ENCODE measurements at places on chromosomes 4 and X. TPM values are rescaled to one million over a fixed set of nuclear protein-coding genes. Genes with fewer than 3 reads are reported as not detected.
A peak's percentile ranks its signal among the peaks of the same experiment; 100 is the strongest.

Gene ALB
- not detected for total RNA-seq

Gene ATP11C
- 17.9 TPM for total RNA-seq

Gene C4orf51
- total RNA-seq, result not detected

DNA sequence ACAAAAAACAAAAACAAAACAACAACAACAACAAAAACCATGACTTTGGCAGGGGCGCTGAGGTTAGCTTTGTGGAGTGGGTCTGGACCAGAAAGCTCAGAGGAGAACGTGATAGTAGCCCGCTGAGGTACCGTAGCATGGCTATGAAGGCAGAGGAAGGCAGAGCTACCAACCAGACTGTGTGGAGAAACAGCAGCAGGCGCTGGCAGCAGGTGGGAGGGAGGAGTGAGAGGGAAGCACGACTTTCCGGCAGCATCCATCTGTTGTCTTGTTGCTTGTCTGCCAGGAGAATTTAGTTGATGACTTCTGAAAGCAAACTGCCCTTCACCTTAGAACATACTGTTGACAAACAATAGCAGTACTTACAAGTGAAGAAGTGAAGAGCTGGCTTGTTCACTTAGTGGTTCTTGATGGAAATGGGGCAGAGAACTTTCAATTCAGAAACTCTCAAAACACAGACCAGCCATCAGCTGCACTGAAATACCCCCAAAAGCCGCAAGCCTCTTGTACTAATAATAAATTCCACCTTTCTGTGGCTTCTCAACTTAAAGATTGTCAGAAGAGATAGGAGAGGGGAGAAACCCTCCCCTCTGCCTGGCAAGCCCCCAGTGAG is 447.2 kb downstream of the SLITRK2 start:
- H3K27me3 ChIP-seq, result no peaks in the 10 kb centered on the region
- no peak overlapping the region for H3K4me3 ChIP-seq
- H3K4me1 ChIP-seq, result no peaks in the 10 kb centered on the region
- no peak overlapping the region for H3K27ac ChIP-seq
- no peaks in the 10 kb centered on the region for H3K36me3 ChIP-seq

- no peak for DNase-seq
- H3K4me3 ChIP-seq, result no peak overlapping the region
- no peaks in the 10 kb centered on the region for H3K4me1 ChIP-seq
- H3K27me3 ChIP-seq, result no peaks in the 10 kb centered on the region
- no peak overlapping the region for H3K27ac ChIP-seq
Measured at GRCh38 chrX:22445880-22446279, 173.2 kb downstream of the CBLL2 start.

DNA sequence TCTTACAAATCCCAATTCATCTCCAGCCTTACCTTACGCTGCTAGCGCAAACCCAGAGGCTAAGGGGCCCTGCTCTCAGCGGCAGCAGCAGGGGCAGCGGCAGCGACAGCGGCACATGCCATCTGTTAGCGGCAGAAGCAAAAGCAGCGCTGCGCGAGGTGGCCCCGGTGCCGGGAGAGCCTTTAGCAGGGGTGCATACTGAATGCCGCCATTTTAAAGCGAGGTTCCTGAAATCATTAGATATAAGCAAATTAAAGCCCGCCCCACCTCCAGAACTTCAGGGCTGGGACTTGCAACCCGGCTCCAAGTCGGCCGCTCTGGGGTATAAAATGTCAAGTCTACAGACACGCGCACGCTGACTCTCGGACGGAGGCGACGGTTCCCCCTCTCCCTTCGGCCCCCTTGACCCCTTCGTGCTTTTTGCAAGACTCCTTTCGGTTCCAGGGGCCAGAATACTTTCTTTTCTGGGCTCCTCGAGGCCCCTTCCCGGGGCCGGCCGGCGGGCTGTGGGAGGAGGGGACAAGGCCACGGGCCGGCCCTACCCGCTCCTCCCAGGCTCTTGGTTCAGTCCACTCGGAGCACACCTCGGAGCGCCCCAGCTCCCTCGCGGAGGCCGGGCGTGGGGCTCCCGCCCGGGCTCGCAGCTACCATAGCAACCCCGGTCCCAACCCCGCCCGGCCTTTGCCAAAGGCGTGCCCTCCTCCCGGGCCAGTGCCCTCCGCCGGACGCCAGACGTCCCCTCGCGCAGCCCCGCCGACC is at the start of gene MBNL3:
Gene MBNL3 (minus strand): TSS at position 220 of the 759 bp plus-strand sequence. CDS start 49,427 bp downstream, outside the sequence.
- DNase-seq, result no peak
- H3K4me3 ChIP-seq, result peak within 1 kb of the TSS; percentile 60
- H3K27me3 ChIP-seq, result no peaks in the 10 kb centered on the region
- H3K27ac ChIP-seq, result peak within 1 kb of the TSS; percentile 77

DNA sequence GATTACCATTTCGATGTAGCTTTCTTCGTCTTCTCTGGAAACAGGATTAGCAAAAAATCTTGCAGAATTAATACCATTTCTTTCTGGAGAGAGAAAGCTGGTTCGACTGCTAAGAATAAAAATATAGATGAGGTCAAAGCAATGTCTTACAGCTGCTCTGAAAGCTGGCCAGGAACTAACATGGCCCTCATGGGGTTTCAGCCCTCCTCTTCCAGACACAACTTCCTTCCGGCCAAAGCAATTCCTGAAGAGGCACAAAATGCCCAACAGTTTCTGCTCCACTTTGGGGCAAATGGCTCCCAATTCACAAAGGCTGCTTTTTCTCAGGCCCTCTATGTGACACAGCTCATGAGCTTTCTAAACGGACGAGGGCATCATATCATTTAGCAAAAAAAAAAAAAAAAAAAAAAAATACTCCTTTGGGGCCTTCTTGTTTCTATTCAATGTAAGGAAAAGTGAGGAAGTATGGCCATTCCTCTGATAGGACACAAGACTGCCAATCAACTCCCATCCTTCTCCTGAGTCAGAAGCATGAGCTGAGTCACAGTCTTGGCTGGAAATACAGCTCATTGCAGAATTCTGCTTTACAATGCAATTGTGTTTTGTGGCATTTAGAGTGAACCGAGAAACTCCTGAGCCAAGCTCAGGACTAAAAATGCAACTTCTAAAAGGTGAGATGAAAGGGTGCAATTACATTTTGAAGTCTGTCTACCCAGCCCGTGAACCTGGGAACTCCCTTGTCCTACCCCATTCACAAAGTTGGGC is 42.7 kb upstream of the CTAG2 start:
- no peak overlapping the region for H3K4me3 ChIP-seq
- H3K27me3 ChIP-seq, result no peaks in the 10 kb centered on the region
- H3K27ac ChIP-seq, result no peak overlapping the region
- DNase-seq, result no peak
- H3K36me3 ChIP-seq, result peaks cover 18% of the 10 kb centered on the region

Gene CYBB
- total RNA-seq, result 14.6 TPM

DNA sequence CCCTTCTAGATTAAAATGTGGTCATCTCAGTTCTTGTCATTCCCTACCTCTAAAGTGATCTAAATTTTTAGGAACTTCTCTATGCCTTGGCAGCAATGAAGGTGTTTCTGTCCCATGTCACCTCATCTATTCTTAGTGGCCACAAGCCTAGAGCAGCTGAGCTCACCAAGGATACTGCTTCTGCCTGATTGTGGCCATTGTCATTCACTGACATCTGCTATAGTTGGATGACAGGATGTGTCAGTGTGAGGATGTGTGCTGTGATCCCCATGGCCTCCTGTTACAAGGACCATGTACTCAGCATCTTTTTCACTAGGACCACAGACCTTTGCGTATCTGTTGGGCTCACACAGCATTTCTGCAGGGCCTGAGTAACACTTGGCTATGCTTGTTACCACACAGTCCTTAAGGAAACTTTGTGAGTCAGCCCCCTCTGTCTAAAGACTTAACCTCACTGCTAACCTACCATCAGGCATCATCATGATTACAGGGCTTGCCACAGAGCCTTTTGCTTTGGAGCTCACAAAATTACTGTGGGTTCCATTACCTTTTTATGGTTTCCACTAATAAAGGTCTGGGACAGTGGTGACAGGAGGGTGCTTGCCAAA is 421.0 kb downstream of the ADAM29 start:
- H3K4me3 ChIP-seq, result no peak overlapping the region
- no peak overlapping the region for H3K27ac ChIP-seq
- no peaks in the 10 kb centered on the region for H3K27me3 ChIP-seq
- no peaks in the 10 kb centered on the region for H3K4me1 ChIP-seq
- no peaks in the 10 kb centered on the region for H3K36me3 ChIP-seq
- no peak for DNase-seq

DNA sequence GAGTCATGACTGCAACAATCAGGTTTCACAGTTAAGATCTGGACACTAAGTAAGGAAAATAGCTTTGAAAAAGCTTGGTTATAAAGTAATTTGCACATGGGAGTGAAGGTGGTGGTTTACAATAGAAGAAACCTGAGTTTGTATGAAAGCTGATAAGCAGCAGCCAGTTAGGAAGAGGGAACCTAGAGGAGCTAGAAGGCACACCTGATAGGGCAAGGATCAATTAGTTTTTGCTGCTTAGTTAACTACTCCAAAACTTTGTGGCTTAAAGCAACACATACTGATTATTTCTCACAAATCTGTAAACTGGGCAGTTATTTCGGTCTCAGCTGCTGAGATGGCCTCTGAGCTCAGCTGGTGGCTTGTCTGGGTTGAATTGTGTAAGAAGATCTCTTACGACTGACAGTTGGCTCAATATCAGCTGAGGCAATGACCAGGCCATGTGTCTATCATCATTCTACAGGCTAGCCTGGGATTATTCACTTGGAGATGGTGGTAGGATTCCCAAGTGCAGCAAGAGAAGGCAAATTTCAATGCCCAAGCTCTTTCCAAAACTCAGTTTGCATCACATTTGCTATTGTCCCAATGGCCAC is 255.0 kb upstream of the PITX2 start:
- H3K4me1 ChIP-seq, result no peaks in the 10 kb centered on the region
- H3K4me3 ChIP-seq, result no peak overlapping the region
- H3K36me3 ChIP-seq, result no peaks in the 10 kb centered on the region
- no peak for DNase-seq
- H3K27ac ChIP-seq, result no peak overlapping the region

Gene REELD1
- total RNA-seq, result not detected

GRCh38 chr4:87108142-87108546 is 112.3 kb downstream of the KLHL8 start:
- no peak for DNase-seq
- H3K4me3 ChIP-seq, result no peak overlapping the region
- H3K36me3 ChIP-seq, result peaks cover 5% of the 10 kb centered on the region

GRCh38 chr4:41610474-41610873 is 72.5 kb downstream of the LIMCH1 start:
- H3K36me3 ChIP-seq, result no peaks in the 10 kb centered on the region
- H3K27me3 ChIP-seq, result no peaks in the 10 kb centered on the region
- no peak for DNase-seq
- H3K27ac ChIP-seq, result no peak overlapping the region

DNA sequence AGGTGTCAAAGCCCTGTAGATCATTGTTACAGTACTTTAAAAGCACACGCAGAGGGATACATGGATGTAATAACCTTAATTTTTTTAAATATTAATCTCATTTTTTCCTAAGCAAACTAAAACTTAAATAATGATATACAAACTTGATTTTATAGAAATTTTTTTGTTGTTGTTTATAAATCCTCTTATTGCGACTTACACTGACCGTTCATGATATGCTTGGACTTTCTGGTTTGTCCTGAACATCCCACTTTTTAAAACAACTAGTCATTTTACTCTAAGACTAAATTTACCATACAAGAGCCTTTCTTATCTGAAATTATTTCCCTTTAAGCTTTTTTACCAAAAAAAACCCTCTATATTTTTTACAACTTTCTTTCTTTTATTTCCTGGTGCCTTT is 2106.0 kb downstream of the PCDH7 start:
- no peak overlapping the region for H3K27ac ChIP-seq
- DNase-seq, result no peak
- H3K4me1 ChIP-seq, result no peaks in the 10 kb centered on the region
- H3K27me3 ChIP-seq, result no peaks in the 10 kb centered on the region
- H3K4me3 ChIP-seq, result no peak overlapping the region

DNA sequence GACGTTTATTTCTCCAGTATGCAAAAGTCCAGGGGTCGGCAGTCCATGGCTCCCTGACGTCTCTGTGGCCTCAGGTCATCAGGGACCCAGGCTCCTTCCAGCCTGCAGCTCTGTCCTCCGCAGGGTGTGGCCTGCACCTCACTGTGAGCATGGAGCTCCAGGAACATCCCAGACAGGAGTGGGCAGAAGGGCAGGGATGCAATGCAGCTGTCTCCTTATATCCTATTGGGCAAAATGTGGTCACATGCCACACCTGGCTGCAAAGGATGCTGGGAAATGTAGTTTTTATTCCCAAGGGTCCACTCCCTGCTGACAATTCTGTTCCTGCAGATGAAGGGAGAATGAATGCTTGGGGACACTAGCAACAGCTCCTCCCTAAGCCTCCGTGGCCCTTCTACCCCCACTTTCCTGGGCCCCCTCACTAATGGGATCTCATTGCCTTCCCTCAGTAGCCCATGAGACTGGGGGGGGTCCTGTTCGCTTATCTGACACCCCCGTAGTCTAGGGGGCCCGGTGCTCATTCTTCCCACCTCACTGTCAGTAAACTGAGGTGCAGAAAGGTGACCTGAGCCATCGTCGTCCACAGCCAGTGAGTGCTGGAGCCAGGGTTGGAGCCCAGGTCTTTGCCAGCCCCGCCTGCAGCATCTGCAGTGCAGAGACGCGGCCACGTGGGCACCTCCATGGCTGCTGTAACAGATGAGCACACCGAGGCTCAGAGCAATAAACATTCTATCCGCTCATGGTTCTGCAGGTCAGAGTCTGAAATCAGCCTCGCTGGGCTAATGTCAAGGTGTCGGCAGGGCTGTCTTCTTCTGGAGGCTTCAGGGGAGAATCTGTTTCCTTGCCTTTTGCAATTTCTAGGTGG is 5.9 kb upstream of the GRPEL1 start:
- H3K4me3 ChIP-seq, result no peak overlapping the region
- H3K27me3 ChIP-seq, result no peaks in the 10 kb centered on the region
- no peaks in the 10 kb centered on the region for H3K36me3 ChIP-seq
- peaks cover 18% of the 10 kb centered on the region for H3K4me1 ChIP-seq
- no peak for DNase-seq

- H3K36me3 ChIP-seq, result peaks cover 20% of the 10 kb centered on the region
- no peaks in the 10 kb centered on the region for H3K27me3 ChIP-seq
- no peak for DNase-seq
- no peaks in the 10 kb centered on the region for H3K4me1 ChIP-seq
- H3K4me3 ChIP-seq, result no peak overlapping the region
Measured at GRCh38 chr4:67685532-67685859, 15.5 kb downstream of the UBA6 start.

DNA sequence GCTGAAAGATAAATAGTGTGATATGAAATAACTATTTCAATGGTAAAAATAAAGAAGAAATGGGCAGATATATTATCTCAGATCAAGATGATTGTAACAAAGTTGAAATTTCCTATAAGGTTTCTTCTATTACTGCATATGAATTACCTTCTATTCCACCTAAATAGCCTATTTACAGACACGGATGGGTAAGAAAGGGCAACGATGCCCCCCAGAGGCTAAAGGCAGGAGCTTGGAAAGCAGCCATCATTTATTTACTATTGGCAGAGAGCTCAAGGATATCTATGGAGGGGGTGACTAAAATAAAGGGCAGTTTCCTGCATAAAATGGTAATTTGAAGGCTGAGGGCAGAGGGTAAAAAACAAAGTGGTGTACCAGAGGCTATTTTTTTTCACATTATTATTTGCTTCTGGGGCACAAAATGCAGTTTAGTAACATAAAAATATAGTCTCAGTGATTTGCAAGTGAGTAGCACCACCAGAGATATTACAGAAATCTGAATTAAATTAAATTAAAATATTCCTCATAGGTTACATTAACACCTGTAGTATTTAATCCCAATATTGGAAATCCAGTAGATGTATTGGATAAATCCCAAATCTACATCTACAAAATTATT is 123.1 kb downstream of the BTC start:
- H3K36me3 ChIP-seq, result no peaks in the 10 kb centered on the region
- no peak overlapping the region for H3K4me3 ChIP-seq
- H3K27me3 ChIP-seq, result no peaks in the 10 kb centered on the region
- DNase-seq, result no peak
- H3K27ac ChIP-seq, result no peak overlapping the region

GRCh38 chrX:103477496-103477895 is 41.8 kb downstream of the RAB40A start:
- no peak for DNase-seq
- no peaks in the 10 kb centered on the region for H3K36me3 ChIP-seq
- no peaks in the 10 kb centered on the region for H3K27me3 ChIP-seq
- H3K4me3 ChIP-seq, result no peak overlapping the region

Gene ZNF630
- 3.6 TPM for total RNA-seq
